BJ (cell line): ENCODE measurements at places on chromosomes 4 and X.

GRCh38 chr4:88985088-88985773 lies 71.8 kb downstream of the FAM13A start:
- peak; percentile 18 for DNase-seq

- DNase-seq: no peak
Observed at GRCh38 chrX:120334151-120334550, 22.9 kb upstream of the TMEM255A start.

DNA sequence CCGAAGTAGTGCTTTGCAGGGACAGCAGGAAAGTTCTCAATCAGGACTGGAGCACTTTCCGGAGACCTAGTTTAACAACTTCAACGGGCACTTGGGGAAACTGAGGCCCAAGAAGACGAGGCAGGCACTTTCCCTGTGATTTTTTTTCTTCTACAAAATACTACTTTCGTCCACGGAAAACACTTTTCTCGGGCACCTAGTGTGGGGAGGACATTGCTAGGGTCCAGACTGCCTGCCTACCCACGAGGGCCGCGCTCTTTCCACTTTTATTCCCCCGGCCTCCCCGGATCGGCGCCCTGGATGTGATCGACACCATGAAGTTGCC lies 125.4 kb upstream of the CXorf66 start:
- no peak for DNase-seq

DNA sequence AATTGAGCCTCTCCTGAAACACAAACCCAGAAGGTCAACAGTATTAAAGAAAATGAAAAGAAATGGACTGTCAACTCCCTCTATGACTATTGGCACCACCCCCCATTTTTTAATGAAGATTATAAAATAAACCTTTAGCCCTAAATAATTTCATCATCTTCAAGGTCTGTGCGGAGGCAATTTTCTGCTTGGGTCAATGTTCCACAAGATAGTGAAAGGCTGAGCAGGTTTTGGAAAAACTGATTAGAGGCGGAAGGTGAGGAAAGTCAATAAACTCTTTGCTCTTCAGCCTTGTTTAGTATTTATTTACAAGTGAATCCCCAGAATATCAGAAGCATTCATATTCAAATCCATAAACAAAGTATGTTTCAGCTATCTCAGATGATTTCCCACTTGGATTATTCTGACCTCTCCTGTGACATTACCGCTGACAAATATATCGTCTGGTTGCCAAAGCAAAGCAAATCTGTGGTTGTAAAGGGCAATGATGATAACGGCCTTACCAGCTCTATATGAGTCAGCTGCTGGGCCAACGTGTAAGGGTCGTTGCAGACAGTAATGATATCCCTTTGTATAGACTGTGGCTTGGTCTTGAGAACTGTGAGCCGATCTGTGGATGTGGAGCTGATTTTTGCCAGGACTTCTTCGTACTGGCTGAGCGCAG lies 24.0 kb downstream of the RASGEF1B start:
- no peak for DNase-seq

GRCh38 chrX:97401154-97401553 lies 517.4 kb downstream of the RPA4 start:
- no peak for DNase-seq
